ENCODE measurements at places on chromosomes 7 and 10.
A peak's percentile ranks its signal among the peaks of the same experiment; 100 is the strongest.

GRCh38 chr10:104100795-104101194 lies 15.1 kb upstream of the COL17A1 start:
- no peak for DNase-seq

DNA sequence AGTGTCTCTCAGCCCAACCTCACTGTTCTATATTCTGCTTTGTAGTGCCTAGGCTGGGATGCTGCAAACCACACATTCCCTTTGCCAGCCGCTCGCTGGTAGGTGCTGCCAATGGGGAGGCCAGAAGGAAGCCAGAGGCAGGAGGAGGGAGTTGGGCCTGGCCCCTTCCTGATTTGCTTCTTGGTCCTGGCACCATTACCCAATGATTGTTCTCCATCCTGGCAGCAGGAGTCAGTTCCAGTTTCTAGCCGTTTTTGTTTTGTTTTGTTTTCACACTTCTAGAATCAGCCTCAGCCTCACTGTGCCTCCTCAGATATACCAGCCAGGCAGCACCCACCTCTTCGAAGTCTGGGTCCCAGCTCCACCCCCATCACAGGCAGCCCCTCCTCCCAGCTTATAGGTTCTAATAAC lies 27.4 kb upstream of the LOXL4 start:
- peak; percentile 32 for DNase-seq

- DNase-seq = no peak
Observed at GRCh38 chr10:13270877-13271551, 28.9 kb downstream of the PHYH start.

- DNase-seq = no peak
Observed at GRCh38 chr10:23630376-23630775, 191.5 kb downstream of the OTUD1 start.

GRCh38 chr10:68132391-68132790 lies 23.1 kb downstream of the MYPN start:
- DNase-seq = no peak

DNA sequence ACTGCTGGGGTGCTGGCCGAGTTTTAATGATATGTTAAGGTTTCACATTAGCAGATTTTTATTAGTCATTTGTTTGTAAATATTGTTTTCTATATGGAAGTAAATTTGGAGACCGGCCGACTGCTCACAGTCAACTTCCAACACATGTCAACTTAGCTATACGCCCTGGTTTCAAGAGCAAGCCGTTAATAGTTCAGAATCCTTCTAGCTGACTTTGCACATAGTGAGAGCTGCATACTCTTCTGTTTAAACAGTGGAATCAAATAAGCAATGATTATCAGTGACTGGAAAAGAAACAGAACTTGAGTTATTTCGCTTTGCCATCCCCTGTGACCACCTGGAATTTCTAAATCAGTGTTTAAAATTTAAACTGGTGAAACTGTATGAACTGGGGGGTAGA lies 109.9 kb downstream of the PFKFB3 start:
- no peak for DNase-seq

GRCh38 chr7:117951285-117951684 lies 78.0 kb upstream of the CTTNBP2 start:
- no peak for DNase-seq

DNA sequence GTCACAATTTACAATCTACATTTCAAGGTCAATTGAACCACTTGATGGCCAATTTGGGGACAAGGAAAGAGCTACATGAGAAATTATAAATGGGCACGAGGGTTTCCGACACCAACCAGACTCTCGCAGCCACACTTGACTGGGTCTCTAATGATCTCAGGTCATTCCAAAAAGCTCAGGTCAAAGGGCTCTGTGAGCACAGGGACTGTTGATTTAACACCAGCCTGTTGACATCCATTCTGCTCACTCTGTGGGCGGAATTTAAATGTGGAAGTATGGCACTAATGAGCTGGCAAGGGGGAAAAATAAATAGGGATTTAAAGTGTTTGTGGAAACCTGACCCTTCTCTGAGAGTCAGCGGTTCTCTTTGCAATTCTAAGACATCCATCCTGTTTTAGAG lies 810.7 kb upstream of the AUTS2 start:
- DNase-seq = no peak

GRCh38 chr10:75400771-75401568 lies 594 bp downstream of the ZNF503 start:
- no peak for DNase-seq

- DNase-seq = no peak
Observed at GRCh38 chr10:89836840-89837164, 135.4 kb downstream of the KIF20B start.

GRCh38 chr10:21496343-21497176 lies 28.9 kb downstream of the SKIDA1 start:
- DNase-seq = peak; percentile 57

GRCh38 chr7:116842371-116842770 lies 20.0 kb upstream of the CAPZA2 start:
- DNase-seq = no peak

- peak; percentile 48 for DNase-seq
Observed at GRCh38 chr10:33661580-33662336, 327.3 kb upstream of the NRP1 start.

Data from posterior cingulate gyrus (tissue), 11 donors.